ENCODE measurements at places on chromosomes 11 and 22. TPM values are rescaled to one million over a fixed set of nuclear protein-coding genes. Genes with fewer than 3 reads are reported as not detected.

GGT5 gene
- 2.7 TPM for total RNA-seq

OTOG gene
- total RNA-seq: not detected

KCNJ4 gene
- 0.46 TPM for total RNA-seq

TUB gene
- 6.5 TPM for total RNA-seq

NAP1L4 gene
- total RNA-seq: 116 TPM

MPPED2 gene
- total RNA-seq: not detected

SORL1 gene
- total RNA-seq: 2.0 TPM

KCNJ11 gene
- total RNA-seq: 1.3 TPM

MUC6 gene
- total RNA-seq: not detected

DPAGT1 gene
- total RNA-seq: 34.8 TPM

SLC43A1 gene
- 2.7 TPM for total RNA-seq

DDX17 gene
- total RNA-seq: 82.3 TPM

ADAMTS8 gene
- 0.26 TPM for total RNA-seq

EIF3F gene
- 415 TPM for total RNA-seq

ACTN3 gene
- not detected for total RNA-seq

PKDREJ gene
- not detected for total RNA-seq

TCP11L1 gene
- 17.5 TPM for total RNA-seq

OR6T1 gene
- total RNA-seq: not detected

KCTD14 gene
- 2.0 TPM for total RNA-seq

FOLR1 gene
- total RNA-seq: not detected

DENND5A gene
- 35.9 TPM for total RNA-seq

PEX16 gene
- total RNA-seq: 20.1 TPM

IL10RA gene
- 0.07 TPM for total RNA-seq

KRTAP5-8 gene
- total RNA-seq: not detected

POU2AF2 gene
- total RNA-seq: not detected

GLYAT gene
- not detected for total RNA-seq

IGLL5 gene
- not detected for total RNA-seq

FAM227A gene
- 0.64 TPM for total RNA-seq

RCE1 gene
- 54.3 TPM for total RNA-seq

HEPN1 gene
- total RNA-seq: not detected

NCR3LG1 gene
- total RNA-seq: 2.6 TPM

Data from A549 treated with GW870086 at 1 μM for 4 hours (cell line).